ENCODE measurements at places on chromosomes 6 and 20.

- peak; percentile 76 for DNase-seq
Observed at GRCh38 chr6:13538084-13538483, 36.3 kb upstream of the SIRT5 start.

- DNase-seq = no peak
Observed at GRCh38 chr6:17081860-17082508, 19.9 kb upstream of the STMND1 start.

GRCh38 chr6:13395272-13396237, 67.2 kb upstream of the TBC1D7 start:
- DNase-seq = peak; percentile 84

- no peak for DNase-seq
Observed at GRCh38 chr6:42429042-42429585, 22.6 kb downstream of the TRERF1 start.

DNA sequence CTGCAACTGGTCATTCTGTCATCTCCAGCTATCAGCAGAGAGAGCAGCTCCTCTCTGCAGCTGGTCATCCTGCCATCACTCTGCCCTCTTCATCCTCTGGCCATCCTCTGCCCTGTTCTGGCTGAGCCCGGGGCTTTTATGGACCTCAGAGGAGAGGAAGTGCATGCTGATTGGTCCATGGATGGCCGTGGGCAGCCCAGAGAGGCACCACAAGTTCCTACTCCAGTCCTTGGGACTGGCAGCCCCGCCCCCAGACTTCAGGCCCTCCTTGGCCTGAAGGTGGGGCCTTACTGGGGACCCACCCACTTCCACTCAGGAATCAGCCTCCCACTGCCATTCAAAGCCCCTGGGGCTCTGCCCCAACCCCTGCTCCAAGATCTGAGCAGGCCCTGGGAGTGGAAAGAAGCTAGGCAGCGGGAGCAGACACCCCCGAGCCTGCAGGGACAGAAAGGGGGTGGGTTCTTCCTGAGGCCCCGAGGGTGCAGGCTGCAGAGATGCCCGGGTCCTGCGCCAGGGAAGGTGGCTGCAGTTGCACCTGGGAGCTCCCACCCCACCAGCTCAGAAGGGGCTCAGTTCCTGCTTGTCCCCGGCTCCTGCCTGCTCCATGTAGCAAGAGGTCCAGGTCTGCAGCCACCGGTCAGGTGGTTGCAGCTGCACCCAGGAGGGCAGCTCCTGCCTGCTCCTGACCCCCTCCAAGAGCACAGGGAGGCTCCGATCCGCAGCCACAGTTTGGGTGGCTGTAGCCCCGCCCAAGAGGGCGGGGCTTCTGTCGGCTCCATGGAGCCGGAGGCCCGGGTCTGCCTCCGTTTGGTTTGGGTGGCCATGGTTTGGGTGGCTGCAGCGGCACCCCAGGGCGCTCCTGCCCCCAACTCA, 34.1 kb upstream of the HMGA1 start:
- no peak for DNase-seq

DNA sequence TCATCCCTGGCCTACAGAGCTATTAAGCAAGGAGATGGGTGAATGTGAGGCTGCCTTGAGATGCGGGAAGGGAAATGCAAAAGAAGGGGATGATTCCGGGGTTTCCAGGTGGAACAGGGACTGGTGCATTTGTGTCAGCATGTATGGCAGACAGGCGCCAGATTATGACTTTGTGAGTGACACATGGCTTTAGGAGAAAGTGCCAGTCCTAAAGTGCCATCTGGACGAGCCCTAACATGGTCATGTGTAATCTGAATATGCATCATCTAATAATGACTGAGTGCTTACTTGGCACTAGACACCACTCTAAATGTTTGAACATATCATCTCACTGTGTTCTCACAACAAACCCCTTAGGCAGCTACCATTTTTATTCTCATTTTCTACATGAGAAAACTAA, 195.0 kb upstream of the TSHZ2 start:
- DNase-seq = no peak

DNA sequence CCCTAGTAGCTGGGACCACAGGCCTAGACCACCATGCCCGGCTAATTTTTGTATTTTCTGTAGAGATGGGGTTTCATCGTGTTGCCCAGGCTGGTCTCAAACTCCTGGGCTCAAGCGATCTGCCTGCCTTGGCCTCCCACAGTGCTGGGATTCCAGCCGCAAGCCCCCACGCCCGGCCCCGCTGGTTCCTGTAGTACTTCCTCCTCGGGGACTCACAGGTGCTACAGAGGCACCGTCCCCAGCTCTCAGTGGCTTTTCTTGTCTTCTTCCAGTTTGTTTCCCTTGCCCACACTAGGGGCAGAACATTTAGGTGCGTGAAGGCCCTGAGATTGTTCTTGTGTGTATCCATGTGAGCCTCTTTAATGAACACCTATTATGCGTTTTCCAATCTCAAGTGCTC, 773 bp upstream of the ZBP1 start:
- peak; percentile 81 for DNase-seq

DNA sequence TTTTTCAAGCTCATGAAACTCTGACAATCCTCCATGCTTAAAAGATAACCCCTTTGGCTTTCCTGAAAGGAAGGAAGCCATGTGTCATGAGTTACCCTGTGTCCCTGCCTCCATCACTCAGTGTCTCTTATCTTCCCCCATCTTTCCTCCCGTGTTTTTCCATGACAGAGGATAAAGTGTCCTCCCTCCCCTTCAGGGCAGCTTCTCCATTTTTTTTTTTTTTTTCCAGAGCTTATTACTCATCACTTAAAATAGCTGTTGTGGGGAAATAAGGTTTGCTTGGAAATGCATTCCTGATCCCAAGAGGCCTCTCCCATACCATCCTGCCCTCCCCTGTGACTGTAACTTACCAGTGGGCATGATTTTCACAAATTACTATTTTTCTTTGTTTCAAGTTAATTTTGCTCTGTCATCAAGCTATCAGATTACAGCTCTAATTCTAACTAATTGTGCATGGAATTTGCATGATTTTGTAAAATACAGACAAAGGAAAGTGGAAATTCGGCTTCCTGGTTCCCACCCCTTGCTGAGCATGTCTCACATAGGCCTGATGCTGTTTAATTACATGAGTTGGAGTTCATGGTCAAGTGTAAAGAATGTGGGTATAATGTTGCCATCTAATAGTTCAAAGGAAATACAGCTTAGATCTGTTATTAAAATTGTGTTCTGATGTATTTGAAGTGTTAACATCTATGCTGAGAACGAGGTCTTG, 614.5 kb upstream of the FLRT3 start:
- DNase-seq = no peak

- DNase-seq = peak; percentile 53
Observed at GRCh38 chr20:22346716-22347115, 237.7 kb downstream of the FOXA2 start.

- peak; percentile 92 for DNase-seq
Observed at GRCh38 chr6:26251354-26252076, 113.5 kb upstream of the BTN3A2 start.
